Mesothelial cell of epicardium (in vitro differentiated cells): ENCODE measurements at places on chromosomes 16 and 17.
A peak's percentile ranks its signal among the peaks of the same experiment; 100 is the strongest.

GRCh38 chr16:57297856-57298255 is 13.4 kb upstream of the PLLP start:
- no peak for DNase-seq

DNA sequence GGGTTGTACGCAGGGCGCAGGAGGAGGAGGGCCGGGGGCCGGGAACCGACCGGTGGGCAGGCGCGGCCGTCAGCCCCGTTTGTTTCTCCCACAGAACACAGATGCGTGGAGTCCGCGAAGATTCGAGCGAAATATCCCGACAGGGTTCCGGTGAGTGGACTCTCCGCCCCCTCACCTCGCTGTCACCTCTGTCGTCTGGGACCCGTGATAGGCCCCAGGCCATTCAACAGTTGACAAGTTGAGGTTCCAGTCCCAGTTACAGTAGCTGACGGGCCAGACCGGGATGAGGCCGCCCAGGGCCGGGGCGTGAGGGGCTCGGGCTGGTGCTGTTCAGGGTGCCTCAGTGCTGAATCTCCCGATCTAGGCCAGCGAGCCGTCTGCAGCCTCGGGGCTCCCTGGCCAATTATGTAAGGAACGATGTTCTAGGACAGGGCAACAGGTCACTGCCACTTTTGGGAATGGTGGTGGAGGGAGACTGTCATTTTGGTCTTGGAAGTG is 628 bp downstream of the GABARAPL2 start:
- DNase-seq, result no peak

GRCh38 chr17:4566785-4567184 is 6.4 kb upstream of the GGT6 start:
- no peak for DNase-seq

- DNase-seq, result no peak
Measured at GRCh38 chr17:69997332-69997731, 77.7 kb upstream of the KCNJ16 start.

DNA sequence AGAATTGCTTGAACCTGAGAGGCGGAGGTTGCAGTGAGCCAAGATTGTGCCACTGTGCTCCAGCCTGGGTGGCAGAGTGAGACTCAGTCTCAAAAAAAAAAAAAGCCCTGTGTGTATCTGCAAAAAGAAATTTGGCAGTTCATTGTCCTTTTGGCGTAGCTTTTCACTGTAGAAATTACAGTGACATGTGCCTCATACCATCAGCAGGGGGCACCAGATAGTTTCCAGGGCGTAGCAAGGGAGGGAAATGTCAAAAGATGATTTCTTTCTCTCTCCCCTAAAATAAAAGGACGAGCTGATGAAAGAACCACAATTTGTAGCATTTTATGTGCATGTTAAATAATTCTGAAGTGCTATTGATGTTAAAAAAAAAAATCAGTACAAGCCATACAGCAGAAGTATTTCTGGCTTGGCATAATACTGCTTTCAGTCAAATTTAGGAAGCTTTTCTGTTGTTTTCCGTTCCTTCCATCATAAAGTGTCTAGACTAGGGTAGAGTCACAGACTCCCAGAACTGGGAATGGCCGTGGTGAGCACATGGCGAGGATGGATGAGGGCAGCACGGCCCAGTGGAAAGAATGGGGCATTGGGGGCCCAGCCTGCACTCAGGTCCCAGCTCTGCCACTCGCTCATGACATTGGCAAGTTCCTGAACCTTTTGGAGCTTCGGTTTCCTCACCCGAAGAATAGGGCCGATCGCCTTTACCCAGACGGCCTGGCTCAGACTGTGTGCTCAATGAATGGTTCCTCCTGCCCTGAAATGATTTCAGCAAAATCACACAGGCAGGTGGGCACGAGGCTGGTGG is 59.8 kb upstream of the RPH3AL start:
- DNase-seq, result peak; percentile 55

DNA sequence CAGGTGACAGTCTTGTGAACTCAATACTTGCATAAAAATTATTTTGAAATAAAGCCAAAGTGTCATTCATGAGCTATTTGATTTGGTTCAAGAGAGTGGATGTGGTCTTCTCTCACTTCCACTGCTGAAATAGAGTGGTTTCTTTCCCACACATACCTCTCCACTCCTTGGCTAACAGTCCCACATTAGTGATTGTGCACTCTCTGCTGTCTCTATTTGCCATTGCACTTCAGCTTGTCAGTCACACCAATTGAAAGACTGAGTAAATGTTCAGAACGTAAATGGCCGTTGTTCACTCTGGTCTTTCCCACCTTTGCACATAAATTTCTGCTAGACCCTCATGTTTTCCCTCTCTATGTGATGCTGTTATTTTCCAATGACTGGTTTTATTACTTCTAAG is 197.5 kb downstream of the FTO start:
- no peak for DNase-seq

DNA sequence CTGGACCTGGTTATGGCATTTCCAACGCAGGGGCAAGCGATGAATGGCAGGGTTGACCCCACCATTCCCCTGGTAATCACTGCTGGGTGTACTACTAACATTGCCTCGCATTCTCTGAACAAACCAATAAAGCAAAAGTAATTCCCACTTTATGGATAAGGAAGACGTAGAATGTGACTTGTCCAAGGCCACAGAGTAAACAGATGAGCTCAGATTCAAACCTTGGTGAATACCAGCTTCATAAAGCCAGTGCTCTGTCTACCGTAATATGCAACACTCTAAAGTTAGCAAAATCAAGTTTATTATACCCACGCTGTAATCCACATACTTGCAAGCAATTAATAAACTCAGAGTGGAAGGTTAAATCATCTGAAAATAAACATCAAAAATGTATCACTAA is 59.6 kb downstream of the ANKFY1 start:
- DNase-seq, result no peak

GRCh38 chr17:43418441-43419374 is 19.9 kb downstream of the ARL4D start:
- DNase-seq, result no peak

GRCh38 chr16:66695471-66695934 is 1.0 kb downstream of the CMTM4 start:
- DNase-seq, result no peak

DNA sequence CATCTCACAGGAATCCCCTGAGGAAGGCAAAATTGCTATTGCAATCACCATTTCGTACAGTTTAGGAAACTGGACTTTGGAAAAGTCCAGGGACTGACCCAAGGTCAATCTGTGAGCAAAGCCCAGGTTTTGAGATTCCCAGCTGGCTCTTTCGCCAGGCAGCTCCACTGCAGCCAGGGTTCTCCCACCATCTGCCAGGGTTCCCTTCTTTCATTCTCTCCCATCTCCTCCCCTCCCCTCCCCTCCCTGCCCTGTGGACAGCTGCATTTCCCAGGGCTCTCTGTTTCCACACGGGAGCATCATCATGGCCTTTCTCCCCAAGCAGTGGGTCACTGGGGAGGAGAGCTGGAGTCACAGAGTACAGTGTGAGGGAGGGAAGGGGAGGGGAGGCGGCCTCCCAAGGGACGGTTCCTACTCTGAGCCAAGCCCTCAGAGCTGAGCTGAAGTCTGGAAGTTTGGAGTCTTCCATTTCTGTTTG is 11.9 kb upstream of the GSDMA start:
- DNase-seq, result no peak

GRCh38 chr16:55476625-55477533 is 2.1 kb upstream of the MMP2 start:
- no peak for DNase-seq

- DNase-seq, result peak; percentile 56
Measured at GRCh38 chr17:7136266-7136877, 21.8 kb upstream of the ASGR2 start.
